ENCODE measurements at places on chromosomes 3 and 15.

GRCh38 chr3:113439606-113440005, 1.7 kb downstream of the CFAP44 start:
- no peak for DNase-seq

DNA sequence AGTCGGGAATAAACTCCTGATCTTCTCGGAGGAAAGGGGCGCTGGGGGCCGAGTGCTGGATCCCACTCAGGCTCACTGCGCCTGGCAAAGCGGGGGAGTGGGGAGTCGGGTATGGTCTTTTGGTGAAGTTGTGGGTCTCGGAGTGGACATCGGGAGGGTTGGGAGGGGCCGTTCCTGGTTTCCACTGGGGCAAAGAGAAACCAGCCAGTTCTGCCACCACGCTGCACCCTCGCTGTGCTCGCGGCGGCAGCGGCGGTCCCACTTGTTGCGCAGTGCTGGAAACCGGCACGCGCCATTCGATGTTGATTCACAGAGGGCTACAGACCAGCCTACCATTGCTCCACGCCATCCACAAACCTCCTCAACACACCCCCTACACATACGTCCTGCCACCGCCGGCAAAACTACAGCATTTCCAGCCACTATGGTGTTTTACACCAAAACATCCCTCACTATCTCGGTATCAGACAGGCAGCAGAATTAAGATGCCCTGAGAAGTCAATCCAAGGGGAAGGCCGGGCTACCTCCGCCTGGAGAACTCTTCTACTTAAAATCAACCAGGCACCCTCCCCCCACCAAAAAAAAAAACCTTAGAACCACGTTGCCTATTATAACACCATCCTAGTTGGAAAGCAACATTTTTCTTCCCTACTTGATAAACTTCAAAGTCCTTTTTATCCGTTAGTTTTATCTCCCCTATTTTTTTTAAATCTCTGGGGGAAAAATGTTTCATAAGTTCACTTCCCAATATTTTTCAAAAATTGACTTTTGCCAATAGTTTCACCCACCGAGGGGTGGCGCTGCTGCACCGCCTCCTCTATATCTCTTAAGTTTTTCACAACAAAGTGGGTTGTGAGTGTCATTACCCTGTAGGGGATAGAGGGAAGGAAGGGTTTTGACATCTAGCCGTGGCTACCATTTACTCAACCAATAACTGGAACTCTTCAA, 3.6 kb downstream of the BCL6 start:
- DNase-seq, result peak; percentile 62

DNA sequence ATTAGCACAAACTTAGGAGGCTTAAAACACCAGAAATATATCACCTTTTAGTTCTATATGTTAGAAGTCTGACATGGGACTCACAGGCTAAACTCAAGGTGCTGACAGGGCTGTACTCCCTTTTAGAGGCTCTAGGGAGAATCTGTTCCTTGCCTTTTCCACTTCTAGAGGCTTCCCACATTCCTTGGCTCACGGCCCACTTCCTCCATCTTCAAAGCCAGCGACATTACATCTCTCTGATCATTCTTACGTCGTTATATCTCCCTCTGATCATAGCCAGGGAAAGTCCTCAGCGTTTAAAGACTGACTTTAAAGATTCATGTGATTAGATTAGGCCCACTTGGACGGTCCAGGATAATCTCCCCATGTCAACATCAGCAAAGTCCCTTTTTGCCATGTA, 166.3 kb downstream of the GREM1 start:
- no peak for DNase-seq

DNA sequence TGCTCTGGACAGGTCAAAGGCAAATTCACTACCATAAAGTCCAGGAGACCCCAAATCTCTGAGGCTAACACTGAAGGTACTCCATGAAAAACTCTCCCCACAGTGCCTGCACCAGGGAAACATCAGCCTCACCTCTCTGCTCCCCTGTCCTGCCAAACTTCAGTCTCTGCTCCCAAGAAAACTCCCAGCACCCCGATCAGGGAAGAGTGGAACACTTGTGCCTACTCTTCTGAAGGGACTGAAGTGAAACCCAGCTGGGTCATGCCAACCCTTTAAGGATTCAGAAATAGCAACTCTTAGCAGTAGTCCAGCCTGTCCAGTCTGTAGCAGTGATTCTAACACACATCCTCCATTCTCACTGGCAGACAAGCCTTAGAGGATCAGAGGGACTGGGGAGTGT, 124.2 kb downstream of the FAM174B start:
- no peak for DNase-seq

DNA sequence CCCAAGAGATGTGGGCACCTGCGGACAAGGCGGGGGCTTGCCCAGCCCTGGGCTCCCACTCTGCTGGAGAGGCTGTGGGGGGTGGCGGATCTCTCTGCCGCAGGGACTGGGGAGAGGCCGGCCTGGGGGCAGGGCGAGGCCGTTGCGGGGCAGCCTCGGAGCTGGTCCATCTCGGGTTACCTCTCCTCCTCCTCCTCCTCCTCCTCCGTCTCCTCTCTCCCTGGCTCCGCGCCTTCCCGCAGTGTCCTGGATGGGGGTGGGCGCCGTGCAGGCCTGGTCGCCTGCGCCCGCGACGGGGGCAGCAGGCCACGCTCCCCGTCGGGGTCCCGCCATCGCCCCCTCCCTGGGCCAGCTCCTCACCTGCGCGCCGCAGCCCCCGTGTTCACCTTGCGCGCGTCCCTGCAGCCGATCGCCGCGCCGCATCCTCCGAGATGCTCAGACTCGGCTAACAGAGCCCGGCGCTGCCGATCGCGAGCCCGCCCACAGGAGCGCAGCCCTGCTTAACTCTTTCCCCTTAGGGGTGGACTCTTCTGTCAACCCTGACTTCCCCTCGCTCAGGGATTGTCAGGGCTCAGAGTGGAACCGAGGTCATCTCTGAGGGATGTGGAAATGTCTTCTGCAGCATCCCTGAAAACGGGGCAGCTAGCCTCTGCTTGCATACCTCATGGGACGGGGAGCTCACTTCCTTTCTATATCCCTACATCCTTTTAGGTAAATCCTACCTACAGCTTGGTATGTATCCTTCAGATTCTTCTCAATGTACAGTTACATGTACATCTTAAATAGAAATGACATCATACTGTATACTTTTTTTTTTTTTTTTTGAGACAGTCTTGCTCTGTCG, at the start of gene PRRT3:
Gene PRRT3, minus strand, starts transcription at position 447 of the 844 bp plus-strand sequence. CDS start 2,293 bp downstream, outside the sequence.
- no peak for DNase-seq

DNA sequence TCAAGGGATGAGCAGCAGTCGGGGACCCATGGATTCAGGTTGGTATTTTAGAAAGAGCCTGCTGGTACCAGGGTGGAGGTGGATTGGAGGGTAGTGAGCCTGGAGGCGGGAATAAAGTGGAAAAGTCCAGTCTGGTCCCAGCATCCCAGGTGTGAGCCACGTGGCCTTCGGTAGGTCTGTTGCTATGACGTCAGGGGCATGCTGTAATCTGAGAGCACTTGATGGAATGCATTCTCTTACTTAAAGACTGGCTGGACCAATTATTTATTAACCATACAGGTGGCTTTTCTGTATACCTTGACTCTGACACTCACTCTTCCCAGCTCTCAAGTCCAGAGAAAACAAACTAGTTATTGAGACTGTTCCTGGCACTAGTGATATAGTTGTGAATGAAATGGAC, 389.9 kb upstream of the RGMA start:
- DNase-seq, result no peak

GRCh38 chr15:62824111-62825015, 218.2 kb upstream of the TPM1 start:
- no peak for DNase-seq

GRCh38 chr3:179955809-179956208, 80.9 kb downstream of the PEX5L start:
- no peak for DNase-seq

- DNase-seq, result no peak
Observed at GRCh38 chr3:140236836-140237501, 302.0 kb downstream of the CLSTN2 start.

DNA sequence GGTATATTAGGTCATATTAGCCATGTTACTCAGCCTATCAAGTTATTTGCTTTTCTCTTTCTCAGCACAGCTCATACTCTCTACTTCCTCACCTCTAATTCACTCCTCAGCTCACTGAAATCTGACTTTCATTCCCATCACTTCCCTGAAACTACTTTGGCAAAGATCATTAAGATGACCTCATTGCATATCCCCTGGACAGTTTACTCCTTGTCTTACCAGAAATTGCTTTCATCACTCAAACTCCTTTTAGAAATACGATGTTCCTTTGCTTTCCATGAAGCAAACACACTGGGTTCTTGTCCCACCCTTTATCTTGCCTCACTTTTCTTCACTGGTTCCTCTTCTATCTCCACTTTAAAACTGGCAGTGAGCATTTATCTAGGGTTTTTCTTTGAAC, 354.4 kb downstream of the TUSC7 start:
- DNase-seq, result no peak

- no peak for DNase-seq
Observed at GRCh38 chr3:58175437-58176184, 35.2 kb downstream of the DNASE1L3 start.

DNA sequence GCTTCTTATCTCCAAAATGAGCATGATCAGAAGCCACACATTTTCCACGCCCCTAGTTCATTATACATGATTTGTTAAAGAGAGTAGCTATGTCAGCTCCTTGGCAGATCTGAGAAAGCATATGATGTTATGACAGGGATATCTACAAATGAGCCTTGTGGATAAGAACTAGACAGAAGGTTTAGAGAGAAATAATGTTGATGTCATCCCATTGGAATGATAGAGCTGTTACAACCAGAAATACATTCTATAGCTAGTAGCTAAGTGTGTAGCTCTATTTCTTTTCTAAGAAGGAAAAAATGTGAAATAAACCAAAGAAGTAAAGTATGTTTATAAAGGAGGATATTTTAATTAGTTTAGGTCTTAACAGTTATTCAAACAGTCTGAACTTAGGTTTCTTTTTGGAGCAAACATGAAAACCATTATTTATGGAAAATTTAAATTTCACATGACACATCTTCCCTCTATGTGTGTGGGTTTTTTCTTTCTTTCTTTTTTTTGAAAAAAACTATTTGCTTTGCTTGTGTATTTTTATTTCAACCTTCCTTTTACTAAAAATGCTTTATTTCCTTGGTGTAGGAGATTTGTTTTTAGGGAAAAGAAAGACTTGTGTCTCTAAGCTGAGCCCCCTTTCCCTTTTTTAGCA, 167.7 kb downstream of the GHSR start:
- no peak for DNase-seq
